H1 (cell line): ENCODE measurements at places on chromosomes 1 and 21. TPM values are rescaled to one million over a fixed set of nuclear protein-coding genes. Genes with fewer than 3 reads are reported as not detected.

DNA sequence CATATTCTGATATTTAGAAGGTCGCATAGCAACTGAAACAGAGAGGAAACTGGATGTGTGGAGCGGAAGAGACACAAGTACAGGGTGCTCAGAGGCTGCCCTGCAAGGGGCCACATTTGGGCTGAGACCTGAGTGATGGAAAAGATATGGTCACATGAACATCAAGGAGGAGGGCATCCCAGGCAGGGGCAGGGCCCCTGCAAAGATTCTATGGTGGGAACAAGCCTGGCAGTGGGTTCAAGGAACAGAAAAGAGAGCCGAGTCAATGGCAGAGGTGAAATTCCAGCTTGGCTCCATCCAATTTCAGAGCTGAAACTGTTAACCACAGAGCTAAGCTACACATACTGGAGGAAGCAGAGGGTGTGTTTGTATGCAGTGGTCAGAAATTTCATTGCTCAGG lies 227.7 kb downstream of the PRDM2 start:
- no peak overlapping the region for H3K4me3 ChIP-seq
- H3K36me3 ChIP-seq = no peaks in the 10 kb centered on the region
- H3K4me1 ChIP-seq = no peaks in the 10 kb centered on the region
- H3K27me3 ChIP-seq = no peaks in the 10 kb centered on the region
- no peak overlapping the region for H3K27ac ChIP-seq

The INKA2 gene
- total RNA-seq = 10.9 and 11.5 TPM in 2 replicates

GRCh38 chr1:42267904-42268303 lies 67.1 kb downstream of the FOXJ3 start:
- no peak overlapping the region for H3K27ac ChIP-seq
- H3K36me3 ChIP-seq = peaks cover 9% of the 10 kb centered on the region; the same call in 1 of the 2 replicates
- no peak for DNase-seq
- H3K27me3 ChIP-seq = no peaks in the 10 kb centered on the region
- H3K4me3 ChIP-seq = no peak overlapping the region
- H3K4me1 ChIP-seq = peaks cover 10% of the 10 kb centered on the region

GRCh38 chr1:158150523-158150922 lies 30.2 kb upstream of the CD1D start:
- H3K36me3 ChIP-seq = no peaks in the 10 kb centered on the region
- H3K4me3 ChIP-seq = no peak overlapping the region
- H3K27me3 ChIP-seq = peaks cover 7% of the 10 kb centered on the region; the same call in 1 of the 2 replicates
- no peak overlapping the region for H3K27ac ChIP-seq

The SDC3 gene
- 26.8 and 27.0 TPM in 2 replicates for total RNA-seq

The MCOLN2 gene
- 6.1 and 6.3 TPM in 2 replicates for total RNA-seq
